ENCODE measurements at places on chromosomes 11 and 22. TPM values are rescaled to one million over a fixed set of nuclear protein-coding genes. Genes with fewer than 3 reads are reported as not detected.

DNA sequence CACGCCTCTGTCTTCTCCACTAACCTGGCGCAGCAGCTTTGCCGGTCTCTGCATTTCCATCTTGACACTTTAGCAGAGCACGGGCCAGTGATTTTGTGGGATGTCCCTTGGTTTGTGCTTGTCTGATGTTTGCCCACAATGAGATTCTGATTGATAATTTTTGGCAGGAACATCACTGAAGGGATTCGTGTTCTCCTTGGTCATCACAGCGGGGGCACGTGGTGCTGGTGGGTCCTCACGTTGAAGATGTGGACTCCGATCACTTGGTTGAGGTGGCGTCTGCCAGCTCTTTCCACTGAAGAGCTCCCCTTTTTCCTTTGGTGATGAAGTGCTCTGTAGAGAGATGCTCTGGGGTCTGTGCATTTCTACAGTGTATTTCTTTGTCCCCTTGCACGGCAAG, 37.2 kb downstream of the TBC1D22A start:
- H3K4me1 ChIP-seq: no peaks in the 10 kb centered on the region
- H3K27me3 ChIP-seq: no peaks in the 10 kb centered on the region
- H3K36me3 ChIP-seq: peaks cover 20% of the 10 kb centered on the region
- no peak for DNase-seq

GRCh38 chr11:19753451-19754106, 40.9 kb downstream of the NAV2 start:
- H3K4me1 ChIP-seq: peaks cover 72% of the 10 kb centered on the region
- H3K27ac ChIP-seq: peak overlapping the region; percentile 47
- H3K4me3 ChIP-seq: no peak overlapping the region
- H3K36me3 ChIP-seq: peaks cover 17% of the 10 kb centered on the region
- H3K27me3 ChIP-seq: no peaks in the 10 kb centered on the region

DNA sequence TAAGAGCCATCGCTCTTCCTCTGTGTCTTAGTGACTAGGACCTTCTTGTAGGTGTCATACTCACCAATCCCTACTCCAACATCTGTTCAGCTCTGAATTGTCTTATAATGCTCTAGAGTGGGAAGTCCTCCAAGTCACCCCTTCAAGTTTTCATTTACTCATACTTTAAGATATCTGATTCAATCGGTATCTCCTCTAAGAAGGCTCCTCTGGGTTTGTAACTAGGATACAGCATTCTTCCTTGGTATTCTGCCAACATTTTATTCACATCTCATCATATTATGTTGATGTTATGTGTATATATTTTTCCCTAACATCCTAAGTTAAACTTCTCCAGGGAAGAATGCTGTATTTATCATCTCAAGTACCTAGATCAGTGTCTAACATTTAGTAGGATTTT, 662.1 kb downstream of the NTM start:
- no peak overlapping the region for H3K4me3 ChIP-seq
- H3K27ac ChIP-seq: no peak overlapping the region
- H3K4me1 ChIP-seq: no peaks in the 10 kb centered on the region
- no peaks in the 10 kb centered on the region for H3K36me3 ChIP-seq
- DNase-seq: no peak

DNA sequence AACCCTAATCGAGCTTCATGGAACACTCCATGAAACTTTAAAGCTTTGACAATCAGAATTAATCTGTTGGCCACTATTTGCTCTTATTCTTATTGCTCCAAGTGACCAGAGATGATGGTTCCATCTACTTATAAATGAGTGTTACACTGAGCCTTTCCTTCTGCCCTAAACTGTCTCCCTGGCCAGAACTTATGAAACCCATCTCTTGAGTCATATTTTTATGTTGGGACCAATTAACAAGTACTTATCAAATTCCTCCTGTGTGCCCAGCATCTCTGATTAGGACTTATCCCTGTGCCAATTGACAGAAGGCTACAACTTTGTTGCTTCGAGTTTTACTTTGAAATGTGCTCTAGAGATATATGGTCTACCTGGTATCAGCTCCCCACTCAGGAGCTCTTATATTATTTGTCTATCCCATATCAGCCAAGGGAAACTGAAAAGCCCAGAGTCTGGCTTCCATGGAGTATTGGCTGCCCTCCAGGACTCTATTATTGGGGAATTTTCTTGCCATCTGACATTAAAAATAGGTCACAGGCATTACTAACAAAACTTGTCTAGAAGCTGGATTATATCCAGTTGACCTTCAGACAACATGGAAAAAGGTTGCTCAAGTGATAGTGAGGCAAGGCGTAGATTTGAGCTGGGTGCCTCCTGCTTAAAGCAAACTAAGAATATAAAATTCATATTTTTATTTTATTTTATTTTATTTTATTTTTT, 8.8 kb downstream of the KREMEN1 start:
- DNase-seq: no peak
- peaks cover 14% of the 10 kb centered on the region for H3K4me1 ChIP-seq
- no peaks in the 10 kb centered on the region for H3K36me3 ChIP-seq
- no peak overlapping the region for H3K4me3 ChIP-seq
- no peak overlapping the region for H3K27ac ChIP-seq
- no peaks in the 10 kb centered on the region for H3K27me3 ChIP-seq

DNA sequence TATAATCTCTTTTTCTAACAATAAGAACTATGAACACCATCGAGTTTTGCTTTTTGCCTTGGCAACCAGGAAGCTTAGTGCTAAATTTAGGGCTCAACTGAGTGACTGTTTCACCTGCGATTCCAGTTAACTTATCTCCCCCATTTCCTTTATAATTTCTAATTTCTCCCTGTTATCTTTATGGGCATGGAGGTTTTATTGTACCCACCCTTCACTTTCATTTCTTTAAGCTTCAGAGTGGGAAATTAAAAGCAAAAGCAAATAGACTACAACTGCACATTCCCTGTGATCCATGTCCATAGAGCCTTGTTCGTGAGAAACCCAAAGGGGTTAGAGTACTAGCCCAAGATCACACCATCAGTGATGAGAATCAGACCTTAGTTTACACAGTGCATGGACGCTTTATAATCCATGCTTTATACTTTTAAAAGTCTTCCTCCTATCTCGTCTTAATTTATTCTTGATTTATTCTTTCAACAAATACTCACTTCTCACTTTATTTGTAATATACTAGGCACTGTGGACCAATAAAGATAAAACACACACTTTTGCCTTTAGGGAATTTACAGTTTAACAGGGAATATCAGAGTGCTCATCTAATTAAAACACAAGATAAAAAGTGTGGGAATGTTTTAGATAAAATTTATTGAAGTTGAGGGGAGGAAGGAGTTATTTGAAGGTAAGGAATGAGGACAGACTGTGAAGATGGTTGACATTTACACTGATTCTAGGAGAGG, 40.6 kb downstream of the ADAMTS15 start:
- no peaks in the 10 kb centered on the region for H3K36me3 ChIP-seq
- H3K27ac ChIP-seq: peak overlapping the region; percentile 74
- H3K4me3 ChIP-seq: no peak overlapping the region

DNA sequence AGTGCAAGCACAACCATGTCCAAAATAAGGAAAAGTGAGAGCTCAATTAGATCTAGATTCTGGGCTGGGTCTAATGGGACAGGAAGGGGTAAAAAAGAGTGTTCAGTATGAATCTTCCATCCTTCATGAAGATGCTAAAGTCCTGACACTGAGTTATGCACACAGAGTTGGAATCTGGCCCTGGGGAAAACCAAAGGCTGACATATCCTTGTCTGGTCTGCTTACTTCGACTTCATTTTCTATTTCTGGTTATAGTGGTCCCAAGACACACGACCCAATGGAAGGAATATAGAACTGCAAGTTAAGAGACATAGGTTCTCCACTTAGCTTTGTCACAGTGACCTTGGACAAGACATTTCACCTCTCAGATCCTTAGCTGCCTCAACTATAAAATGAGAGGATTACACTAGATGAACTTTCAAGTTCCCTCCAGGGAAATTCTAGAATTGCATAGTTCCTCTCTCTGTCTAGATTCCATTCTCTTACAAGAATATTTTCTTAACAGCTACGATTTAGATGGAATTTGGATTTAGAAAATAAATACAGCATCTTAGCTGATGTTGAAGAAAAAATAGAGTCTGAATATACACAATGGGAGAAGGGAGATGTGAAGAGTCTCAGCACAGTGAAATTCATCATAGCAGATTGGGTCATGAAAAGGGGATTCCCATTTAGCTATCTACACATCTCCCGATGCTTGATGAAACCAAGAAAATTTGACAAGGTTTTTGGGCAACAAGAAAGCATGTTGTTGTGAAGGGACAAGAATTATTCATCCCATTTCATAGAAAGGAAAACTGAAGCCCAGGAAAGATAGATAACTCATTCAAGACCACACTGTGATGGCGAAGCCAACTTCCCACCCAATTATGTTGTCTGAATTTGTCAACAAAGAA, 3.3 kb downstream of the BLID start:
- H3K4me1 ChIP-seq: peaks cover 19% of the 10 kb centered on the region
- H3K4me3 ChIP-seq: no peak overlapping the region
- H3K27ac ChIP-seq: no peak overlapping the region
- DNase-seq: no peak
- no peaks in the 10 kb centered on the region for H3K27me3 ChIP-seq
- H3K36me3 ChIP-seq: no peaks in the 10 kb centered on the region

GRCh38 chr11:44829838-44830237, 103.1 kb downstream of the TSPAN18 start:
- H3K27me3 ChIP-seq: no peaks in the 10 kb centered on the region
- no peak overlapping the region for H3K4me3 ChIP-seq
- no peaks in the 10 kb centered on the region for H3K36me3 ChIP-seq
- peaks cover 5% of the 10 kb centered on the region for H3K4me1 ChIP-seq
- no peak for DNase-seq
- no peak overlapping the region for H3K27ac ChIP-seq

- H3K4me1 ChIP-seq: no peaks in the 10 kb centered on the region
- no peak overlapping the region for H3K27ac ChIP-seq
- no peak overlapping the region for H3K4me3 ChIP-seq
- no peak for DNase-seq
- no peaks in the 10 kb centered on the region for H3K36me3 ChIP-seq
Measured at GRCh38 chr22:47038206-47038835, 275.9 kb downstream of the TBC1D22A start.

Gene OR52D1
- not detected for total RNA-seq

Gene ZNF214
- 2.3 TPM for total RNA-seq
